NCI-H2081 treated with DMSO at 0.1 percent for 48 hours (cell line): ENCODE measurements at places on chromosomes 3 and 15.
A peak's percentile ranks its signal among the peaks of the same experiment; 100 is the strongest.

GRCh38 chr15:40460404-40460803 is 10.4 kb upstream of the CHST14 start:
- no peak for DNase-seq

DNA sequence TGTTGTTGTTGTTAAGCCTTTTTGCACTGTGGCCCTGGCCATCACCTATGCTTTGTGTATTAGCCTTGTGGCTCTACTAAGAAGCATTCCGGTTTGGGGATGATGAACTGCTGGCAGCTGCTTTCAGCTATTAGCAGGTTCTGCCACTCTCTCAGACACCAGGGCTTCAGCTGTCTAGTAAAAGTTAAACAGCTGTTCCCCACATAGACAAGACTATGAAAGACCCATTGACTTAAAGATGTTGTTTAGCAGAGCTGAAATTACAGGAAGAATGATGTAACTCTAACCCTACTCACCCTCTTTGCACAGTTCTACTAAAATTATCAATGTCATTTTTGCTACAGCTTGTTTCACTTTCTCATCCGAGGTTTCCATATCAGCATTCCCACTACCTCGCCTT is 131.2 kb upstream of the CGNL1 start:
- no peak for DNase-seq

GRCh38 chr3:154642145-154642544 is 212.2 kb upstream of the GPR149 start:
- no peak for DNase-seq

DNA sequence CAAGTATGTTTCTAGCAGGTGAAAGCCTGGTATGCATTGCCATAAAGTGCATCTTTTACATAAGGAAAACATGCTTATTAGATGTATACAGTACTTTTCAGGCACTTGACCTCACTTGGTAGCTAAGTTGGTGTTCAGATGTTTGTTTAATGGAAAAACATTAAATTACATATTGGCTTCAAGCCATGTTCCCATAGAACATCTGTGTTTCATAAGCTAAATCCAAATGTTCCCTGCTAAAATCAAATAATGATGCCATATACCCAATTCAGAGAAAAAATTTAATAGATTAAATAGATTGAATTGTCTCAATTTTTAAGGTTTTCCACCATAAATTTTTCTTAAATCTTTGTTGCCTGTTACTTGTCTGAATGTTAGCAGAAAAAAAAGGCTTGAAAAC is 19.1 kb upstream of the RPL22L1 start:
- DNase-seq, result no peak

- no peak for DNase-seq
These were observed 88.5 kb upstream of the SKOR1 start for GRCh38 chr15:67736810-67737209.

DNA sequence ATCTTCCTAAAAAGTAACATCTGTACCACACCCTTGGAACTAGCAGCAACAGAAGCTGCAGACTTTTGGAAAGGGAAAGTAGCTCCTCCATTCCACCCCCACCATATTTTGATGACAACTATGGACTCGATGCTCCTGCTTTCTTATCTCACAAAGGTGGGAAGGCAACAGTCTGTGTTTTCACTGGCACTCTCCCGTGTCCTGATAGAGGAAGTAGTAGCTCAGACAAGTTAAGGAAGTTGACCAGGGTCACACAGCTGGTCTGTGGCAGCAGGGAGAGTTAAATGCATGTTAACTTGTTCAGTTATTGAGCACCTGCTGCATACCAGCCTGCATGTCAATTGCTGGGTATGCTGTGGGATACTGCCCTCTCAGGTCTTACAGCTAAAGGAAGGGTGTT is 33.1 kb downstream of the BHLHE40 start:
- no peak for DNase-seq

DNA sequence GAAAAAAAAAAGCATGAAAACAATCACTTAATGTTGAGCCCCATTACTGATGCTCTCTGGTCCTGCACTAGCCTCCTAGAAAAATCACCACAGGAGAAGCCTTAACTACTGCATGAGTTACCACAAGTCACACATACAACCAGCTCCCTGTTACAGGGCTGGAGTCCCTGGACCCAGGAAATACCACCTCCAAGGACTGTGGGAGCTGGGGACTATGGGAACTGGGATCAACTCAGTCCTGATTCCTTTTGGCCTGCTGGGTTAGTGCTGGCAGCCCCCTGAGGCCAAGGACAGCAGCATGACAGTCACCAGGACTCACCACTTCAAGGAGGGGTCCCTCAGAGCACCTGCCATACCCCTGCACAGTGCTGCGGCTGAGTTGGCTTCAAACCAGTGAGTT is 559 bp downstream of the NR1I2 start:
- no peak for DNase-seq

- no peak for DNase-seq
These were observed 276.2 kb upstream of the RARB start for GRCh38 chr3:25151903-25152295.

- no peak for DNase-seq
These were observed 508 bp upstream of the SMAD6 start for GRCh38 chr15:66701422-66702034.

DNA sequence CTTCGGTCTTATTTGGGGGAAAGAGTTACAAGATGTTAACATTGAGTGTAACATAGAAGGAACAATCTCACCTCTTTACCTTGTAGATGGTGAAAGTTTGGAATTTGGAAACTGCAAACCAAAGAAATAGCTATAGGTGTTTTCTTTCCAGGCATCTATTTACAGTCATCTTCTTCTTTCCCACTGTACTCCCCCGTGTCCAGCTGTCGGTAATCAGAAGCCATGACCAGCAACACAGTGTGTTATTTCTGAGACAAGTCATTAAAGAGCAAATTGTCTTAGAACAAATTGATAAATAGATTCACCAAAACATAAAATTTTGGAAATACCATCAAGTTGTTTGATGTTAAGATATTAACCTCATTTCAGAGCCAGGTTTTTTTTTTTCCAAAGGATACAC is 590.5 kb upstream of the NAALADL2 start:
- DNase-seq, result no peak

DNA sequence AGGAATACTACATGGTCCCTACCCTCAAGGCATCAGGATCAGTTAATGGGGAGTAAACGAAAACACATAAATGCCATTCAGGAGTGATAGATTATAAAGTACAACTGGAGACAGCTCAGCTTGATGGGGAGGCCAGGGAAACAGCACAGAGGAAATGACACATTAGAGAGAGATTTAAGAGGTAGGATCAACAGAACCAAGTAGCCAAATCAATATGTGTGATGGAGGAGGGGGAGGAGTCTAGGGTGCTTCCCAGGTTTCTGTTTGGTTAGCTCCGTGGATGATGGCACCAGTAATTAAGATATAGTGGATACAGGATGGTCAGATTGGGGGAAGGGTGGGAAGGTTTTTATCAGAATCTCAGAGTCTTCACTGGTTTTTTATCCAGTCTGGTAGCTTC is 229.5 kb upstream of the ROPN1 start:
- DNase-seq, result no peak

- DNase-seq, result no peak
These were observed 16.7 kb downstream of the ALS2CL start for GRCh38 chr3:46676601-46677410.

- no peak for DNase-seq
These were observed 517 bp downstream of the FBN1 start for GRCh38 chr15:48644827-48645557.

- no peak for DNase-seq
These were observed 101.0 kb upstream of the NMNAT3 start for GRCh38 chr3:139778682-139779233.

DNA sequence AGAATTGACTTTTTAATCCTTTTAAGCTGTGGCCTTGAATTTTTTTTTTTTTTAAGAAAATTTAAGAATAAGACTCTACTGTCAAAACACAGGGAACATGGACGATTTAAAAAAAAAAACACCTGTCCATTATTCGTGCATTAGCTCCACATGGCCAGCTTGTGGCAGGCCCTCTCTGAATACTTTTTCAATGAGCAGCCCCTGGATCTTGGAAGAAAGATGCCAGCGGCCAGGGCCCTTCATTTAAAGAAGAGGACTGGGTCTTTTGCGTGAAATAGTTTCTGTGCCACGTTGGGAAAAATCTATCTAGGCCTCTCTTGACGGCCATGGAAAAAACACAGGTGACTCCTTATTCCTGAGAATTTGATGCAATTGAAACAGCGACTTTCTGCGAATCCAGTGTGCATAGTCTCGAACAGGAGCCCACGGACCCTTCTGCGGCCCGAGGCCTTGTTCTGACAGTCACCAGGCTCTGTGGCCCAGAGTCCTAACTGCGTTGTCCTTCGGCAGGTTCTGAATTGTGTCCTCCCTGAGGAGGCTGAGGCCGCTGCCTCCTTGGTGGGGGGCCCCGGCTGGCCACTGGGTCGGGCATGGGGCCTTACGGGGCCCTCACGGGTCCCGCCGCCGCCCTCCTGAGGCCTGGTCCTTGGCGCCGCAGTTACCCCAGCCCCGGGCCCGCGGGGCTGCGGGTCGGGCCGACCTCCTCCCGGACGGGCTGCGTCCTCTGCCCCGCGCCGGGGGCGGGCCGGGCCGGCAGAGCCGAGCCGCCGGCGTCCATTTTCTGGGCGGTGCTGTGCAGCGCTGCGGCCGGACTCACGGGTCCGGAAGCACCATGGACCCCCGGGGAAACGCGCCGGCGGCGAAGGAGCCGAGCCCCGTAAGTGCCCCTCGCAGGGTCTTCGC is 33.5 kb downstream of the ZBTB38 start:
- no peak for DNase-seq

DNA sequence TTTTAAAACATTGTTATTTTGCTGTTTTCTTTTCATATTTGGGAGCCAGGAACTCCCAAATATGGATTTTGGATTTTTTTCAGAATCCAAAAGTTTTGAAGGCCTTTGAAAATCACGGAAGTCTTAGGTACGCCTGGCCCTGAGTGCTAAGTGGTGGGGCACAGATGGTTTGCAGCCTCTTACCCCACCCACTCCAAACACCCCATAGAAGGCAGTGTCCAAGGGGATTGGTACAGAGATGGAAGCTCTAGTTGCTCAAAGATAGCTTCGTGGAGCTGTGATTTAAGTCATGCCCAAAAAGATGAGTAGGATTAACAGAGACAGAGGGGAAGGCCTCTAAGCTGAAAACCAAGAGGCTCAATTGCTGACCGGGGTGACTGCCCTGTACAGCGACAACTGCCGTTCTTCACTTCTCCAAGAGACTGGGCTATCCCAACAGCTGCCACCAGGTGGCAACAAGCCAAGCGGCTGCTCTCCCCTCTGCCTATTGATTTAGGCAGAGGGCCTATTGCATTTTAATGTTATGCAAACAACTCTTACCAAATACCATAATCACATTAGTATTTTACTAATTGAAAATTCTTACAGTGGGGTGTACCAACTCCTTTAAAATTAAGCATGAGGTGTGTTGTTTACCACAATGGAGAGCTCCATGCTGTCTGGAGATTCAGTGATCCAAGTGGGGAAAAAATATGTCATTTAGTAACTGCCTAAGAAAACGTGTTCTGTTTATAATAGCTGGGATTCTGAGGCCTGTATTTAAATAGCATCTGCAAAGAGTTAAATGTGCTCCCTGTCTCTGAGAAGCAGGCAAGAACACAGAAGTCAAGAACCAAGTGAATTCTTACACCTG is 64.0 kb upstream of the C15orf61 start:
- DNase-seq, result peak; percentile 53

DNA sequence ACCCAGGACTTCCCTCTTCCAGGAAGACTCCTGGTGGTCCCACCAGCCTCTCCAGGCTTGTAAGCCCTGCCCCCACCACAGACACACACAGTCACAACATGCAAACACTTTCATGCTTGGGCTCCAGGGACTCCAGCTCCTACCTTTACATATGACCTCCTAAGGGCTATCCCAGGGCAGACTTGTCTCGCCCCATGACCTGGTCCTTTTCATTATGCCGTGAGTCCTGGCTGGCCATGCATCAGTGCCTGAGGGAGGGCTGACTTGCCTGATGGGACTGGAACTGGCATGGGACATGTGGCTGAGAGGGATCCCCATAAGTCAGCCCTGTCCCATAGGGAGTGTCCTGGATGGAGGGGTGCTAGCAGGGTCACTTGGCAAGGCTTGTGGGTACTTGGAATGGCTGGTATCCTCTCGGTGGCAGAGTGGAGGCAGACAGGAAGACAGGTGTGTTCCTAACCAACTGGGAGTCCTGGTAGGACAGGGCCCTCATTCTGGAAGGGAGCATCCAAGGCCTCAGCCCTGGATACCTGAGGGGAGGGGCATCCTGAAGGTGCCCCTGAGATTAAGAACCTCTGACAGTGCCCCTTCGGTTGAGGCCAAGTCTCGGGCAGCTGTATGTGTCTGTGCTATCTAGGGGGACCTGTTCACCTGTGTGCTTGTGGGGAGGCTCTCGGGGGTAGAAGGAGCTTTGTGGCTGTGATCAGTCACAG is 540 bp upstream of the HHATL start:
- no peak for DNase-seq

GRCh38 chr15:38530113-38530512 is 34.5 kb downstream of the RASGRP1 start:
- no peak for DNase-seq

DNA sequence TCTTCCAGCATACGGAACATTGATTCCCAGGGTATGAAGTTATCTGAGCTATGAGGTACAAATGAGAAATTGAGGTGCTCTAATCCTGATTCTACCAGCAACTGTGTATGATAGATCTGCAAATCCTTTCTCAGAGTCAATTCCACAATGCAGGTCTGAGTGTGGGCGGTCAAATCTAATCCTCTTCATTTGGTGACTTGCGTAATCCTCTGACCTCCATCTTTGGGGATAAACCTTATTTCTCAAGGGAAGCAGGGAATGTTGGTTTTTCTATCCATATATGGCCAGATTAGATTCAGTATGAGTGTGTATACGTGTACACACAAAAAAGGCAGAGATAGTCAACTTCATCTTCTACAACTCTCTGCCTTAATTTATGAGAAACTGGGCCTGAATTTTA is 348.4 kb upstream of the IL12A start:
- no peak for DNase-seq

DNA sequence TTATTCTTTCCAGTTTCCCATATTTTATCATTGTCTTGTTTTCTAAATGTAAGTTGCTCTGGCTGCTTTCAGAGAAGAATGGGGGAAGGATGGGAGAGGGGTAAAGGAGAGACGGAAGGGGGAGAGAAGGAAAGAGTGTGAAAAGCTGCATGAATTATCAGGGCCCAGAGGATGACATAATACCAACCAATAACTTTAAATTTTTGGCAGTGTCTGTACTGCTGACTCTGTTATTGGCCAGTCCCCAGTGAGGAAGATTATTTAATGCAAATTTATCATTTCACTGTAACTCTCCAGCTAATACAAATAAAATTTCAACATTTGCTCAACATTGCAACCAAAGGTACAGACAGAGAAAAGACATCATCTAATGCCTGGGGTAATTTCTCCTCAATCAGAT is 551.7 kb upstream of the CFAP20DC start:
- no peak for DNase-seq

DNA sequence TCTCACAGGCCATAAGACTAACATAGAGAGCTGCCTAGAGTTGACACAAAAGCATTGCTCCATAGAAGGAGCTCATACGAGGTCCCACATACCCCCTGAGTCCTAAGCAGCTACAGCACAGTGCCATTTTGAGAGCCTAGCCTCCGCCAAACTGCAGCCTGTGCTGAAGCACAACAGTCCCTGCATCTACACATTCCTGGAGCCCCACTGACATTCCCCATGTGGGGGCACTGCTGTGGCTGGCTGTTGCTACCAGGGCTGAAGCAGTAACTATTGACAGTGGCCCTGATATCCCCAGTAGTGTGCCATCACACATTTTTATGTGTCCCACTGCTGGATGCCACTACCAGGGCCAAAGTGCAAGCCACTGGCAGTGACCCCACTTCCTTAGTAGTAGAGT is 80.3 kb downstream of the CERS3 start:
- no peak for DNase-seq
